ENCODE measurements at places on chromosomes 7 and 10.

- peak; percentile 39 for DNase-seq
Observed at GRCh38 chr10:78407009-78407711, 373.5 kb downstream of the RPS24 start.

DNA sequence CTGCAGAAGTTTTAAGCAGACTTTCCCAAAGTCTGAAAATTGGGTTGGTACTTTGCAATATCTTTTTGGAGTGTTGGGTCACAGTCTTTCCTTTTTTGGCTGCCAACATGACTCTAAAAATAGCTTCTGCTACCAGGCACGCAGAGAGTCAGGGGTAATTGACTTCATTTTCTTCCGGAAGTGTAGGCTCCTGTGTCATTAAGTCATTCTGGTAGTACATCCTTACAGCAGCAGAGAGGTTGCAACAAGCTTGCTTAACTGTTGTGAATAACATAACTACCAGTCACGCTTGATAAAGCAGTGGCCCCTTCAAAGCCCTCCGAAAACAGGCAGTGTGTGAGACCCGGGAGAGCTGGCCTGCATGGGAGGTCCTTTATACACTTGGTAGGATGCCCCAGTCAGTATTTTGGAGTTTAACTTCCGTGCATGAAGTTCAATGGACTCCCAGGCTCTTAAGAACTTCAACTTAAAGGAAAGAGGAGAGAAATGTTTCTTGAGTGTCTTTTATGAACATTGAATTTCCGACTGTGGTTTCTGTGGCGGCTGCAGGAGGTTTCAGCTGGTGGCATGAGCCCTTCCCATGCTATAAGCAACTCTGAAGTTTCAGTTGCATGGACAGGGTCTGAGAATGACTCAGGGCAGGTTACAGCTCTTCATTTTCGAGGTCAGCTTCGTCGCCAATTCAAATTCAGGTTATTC is 310.7 kb downstream of the GALNT17 start:
- DNase-seq: no peak

GRCh38 chr10:131746785-131747184 is 154.0 kb upstream of the PPP2R2D start:
- no peak for DNase-seq

DNA sequence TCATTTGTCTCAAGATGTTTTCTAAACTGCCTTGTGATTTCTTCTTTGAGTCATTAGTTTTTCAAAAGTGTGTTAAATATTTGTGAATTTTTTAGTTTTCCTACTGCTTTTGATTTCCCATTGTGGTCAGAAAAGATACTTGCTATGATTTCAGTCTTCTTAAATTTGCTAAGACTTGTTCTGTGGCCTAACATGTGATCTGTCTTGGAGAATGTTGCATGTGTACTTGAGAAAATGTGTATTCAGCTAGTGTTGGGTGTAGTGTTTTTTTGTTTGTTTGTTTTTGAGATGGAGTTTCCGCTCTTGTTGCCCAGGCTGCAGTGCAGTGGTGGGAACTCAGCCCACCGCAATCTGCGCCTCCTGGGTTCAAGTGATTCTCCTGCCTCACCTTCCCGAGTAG is 28.6 kb downstream of the BMPR1A start:
- DNase-seq: no peak

GRCh38 chr7:142804728-142805207 is 34.0 kb downstream of the PRSS2 start:
- no peak for DNase-seq

- DNase-seq: no peak
Observed at GRCh38 chr10:114060456-114060855, 16.8 kb downstream of the ADRB1 start.

- DNase-seq: no peak
Observed at GRCh38 chr7:3992841-3993240, 689.3 kb upstream of the FOXK1 start.

DNA sequence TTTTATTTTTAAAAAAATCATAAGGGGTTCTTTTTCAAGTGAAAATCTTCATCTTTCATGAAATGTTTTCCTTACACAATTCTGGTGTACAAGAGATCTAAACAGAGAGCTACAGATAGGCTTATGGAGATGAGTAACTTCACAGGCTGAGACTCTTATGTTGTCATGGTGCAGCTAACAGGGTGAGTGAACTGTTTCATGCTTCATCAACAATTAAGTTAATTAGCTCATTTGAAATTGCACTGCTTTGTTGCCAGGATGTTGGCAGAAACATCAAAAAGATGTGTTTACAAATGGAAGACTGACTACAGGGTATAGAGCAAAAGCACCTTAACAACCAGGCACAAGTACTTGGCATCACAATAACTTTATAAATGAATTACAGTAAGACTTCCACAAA is 230.8 kb downstream of the FOXP2 start:
- DNase-seq: no peak

DNA sequence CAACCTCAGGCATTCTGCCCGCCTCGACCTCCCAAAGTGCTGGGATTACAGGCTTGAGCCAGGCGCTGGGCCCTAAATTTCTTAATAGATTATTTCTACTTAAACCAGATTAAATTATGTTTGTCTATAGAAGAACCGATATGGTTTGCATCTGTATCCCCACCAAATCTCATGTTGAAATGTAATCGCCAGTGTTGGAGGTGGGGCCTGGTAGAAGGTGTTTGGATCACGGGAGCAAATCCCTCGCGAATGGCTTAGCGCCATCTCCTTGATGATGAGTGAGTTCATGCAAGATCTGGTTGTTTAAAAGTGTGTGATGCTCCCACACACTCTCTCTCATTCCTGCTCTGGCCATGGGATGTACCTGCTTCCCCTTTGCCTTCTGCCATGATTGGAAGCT is 109.3 kb upstream of the NANOS1 start:
- no peak for DNase-seq

DNA sequence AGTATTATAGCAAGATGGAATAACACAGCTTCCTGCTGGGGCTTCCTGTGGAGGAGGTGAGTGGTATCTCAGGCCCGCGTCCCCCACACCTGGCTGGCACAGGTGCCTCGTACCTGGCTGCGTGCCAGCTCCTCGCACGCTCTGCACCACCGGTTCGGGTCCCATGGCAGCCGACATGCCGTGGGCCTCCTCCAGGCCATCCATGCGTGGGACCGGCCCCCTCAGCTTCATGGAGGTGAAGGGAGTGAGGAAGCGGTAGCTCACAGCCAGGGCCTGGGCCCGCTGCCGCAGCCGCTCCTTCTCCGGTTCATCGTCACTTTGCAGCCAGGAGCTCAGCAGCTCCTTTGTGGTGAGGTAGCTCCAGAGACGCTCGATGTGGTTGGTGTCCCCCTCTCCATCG is 90.4 kb downstream of the ITIH5 start:
- DNase-seq: no peak

DNA sequence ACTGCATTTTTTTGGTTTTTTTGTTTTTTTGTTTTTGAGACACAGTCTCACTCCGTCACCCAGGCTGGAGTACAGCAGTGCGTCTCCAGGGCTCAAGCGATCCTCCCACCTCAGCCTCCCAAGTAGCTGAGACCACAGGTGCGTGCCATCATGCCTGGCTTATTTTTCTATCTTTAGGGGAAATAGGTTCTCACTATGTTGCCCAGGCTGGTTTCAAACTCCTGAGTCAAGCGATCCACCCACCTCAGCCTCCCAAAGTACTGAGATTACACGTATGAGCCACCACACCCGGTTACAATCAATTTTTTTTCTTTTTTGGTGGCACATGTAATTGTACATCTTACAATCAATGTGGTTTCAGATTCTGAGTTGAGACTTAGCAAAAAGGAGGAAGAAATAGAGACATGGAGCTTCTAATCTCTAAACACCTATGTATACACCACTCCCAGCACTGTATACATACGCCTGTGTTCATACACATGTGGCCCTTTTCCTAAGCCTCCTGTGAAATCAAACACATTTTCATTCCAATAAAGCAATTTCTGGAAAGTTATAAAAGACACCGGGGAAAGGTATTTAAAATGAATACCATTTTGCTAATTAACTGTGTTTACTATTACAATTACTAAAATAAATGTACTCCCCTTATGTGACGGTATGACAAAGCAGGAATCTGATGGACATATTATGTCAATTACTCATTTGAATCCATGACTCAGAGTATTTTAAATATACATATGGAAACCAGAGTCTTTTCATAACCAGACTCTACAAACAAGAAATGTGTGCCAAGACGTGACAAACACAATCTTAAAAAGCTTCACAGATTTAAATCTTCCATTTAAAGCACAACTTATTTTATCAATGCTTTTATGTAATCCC is 40.9 kb downstream of the SMURF1 start:
- DNase-seq: no peak
